ENCODE measurements at places on chromosomes 1 and 21. TPM values are rescaled to one million over a fixed set of nuclear protein-coding genes. Genes with fewer than 3 reads are reported as not detected.

Gene CRB1
- 0.23 TPM for total RNA-seq

Gene IFNAR1
- 75.6 TPM for total RNA-seq

Gene FAM72D
- 0.49 TPM for total RNA-seq

Gene COL16A1
- 12.4 TPM for total RNA-seq

GRCh38 chr1:36715797-36716196 is 233.1 kb upstream of the CSF3R start:
- H3K4me1 ChIP-seq: no peaks in the 10 kb centered on the region
- H3K36me3 ChIP-seq: no peaks in the 10 kb centered on the region

DNA sequence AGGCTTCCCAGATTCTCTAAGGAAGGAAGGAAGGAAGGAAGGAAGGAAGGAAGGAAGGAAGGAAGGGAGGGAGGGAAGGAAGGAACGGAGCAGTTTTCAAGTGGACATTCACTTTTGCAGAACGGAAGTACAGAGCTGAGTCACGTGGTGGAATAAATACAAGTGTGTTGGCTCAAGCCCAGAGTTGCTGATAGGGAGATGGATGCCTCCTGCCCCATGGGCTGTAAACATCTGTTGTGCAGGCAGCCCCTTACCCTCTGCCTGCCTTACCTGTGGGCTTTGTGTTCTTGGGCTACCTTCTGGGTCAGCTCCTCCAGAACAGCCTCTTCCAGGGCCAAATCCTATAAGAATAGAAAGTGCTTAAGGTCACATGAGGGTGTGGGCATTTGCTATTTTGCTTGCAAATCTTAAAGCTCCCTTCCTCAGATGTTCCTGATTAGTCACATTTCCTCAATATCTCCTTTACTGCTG is 121.7 kb downstream of the SMYD2 start:
- H3K36me3 ChIP-seq: no peaks in the 10 kb centered on the region
- no peak overlapping the region for H3K27ac ChIP-seq

GRCh38 chr1:23691499-23692307 is at the start of gene RPL11:
RPL11 (plus strand) TSS chr1:23691806; CDS start chr1:23691824, 18 bp downstream.
- peak; percentile 96 for DNase-seq
- peak within 1 kb of the TSS; percentile 82 for H3K4me3 ChIP-seq
- H3K36me3 ChIP-seq: peaks cover 44% of the 10 kb centered on the region
- no peaks in the 10 kb centered on the region for H3K27me3 ChIP-seq

DNA sequence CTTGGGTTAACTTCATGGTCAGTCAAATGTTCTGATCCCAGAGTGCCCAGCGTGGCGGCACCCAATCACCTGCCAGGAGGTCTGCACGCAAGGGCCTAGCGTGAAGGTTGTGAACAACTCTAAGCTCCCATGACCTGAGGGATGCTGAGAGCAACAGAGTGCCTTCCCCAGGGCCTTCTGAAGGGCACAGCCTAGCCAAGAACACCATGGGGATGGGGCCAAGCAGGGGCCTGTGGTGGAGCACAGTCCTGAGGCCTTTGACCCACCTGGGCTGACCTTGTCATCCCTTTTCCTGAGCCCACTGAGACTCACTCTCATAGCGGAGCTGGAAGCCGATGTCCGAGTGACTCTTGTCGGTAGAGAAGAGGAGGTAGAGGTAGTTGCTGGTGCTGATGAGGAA is 138.8 kb upstream of the HMGB4 start:
- no peaks in the 10 kb centered on the region for H3K27me3 ChIP-seq
- H3K4me3 ChIP-seq: no peak overlapping the region
- H3K4me1 ChIP-seq: no peaks in the 10 kb centered on the region
- no peak overlapping the region for H3K27ac ChIP-seq
- no peaks in the 10 kb centered on the region for H3K36me3 ChIP-seq
- no peak for DNase-seq

GRCh38 chr1:227729881-227730629 is 5.0 kb downstream of the JMJD4 start:
- peaks cover 74% of the 10 kb centered on the region for H3K4me1 ChIP-seq
- no peak for DNase-seq
- peaks cover 25% of the 10 kb centered on the region for H3K27me3 ChIP-seq
- H3K4me3 ChIP-seq: no peak overlapping the region

Measured in spleen (tissue), 13 donors.